ENCODE measurements at places on chromosomes 12 and 14. TPM values are rescaled to one million over a fixed set of nuclear protein-coding genes. Genes with fewer than 3 reads are reported as not detected.

- DNase-seq, result no peak
Observed at GRCh38 chr14:95106971-95107370, 50.4 kb downstream of the DICER1 start.

KRT73 gene
- total RNA-seq, result not detected

- DNase-seq, result no peak
Observed at GRCh38 chr12:92334552-92334951, 188.9 kb upstream of the BTG1 start.

TM9SF1 gene
- 26.6 TPM for total RNA-seq

- DNase-seq, result no peak
Observed at GRCh38 chr12:51189790-51190355, 16.9 kb upstream of the TFCP2 start.

DNA sequence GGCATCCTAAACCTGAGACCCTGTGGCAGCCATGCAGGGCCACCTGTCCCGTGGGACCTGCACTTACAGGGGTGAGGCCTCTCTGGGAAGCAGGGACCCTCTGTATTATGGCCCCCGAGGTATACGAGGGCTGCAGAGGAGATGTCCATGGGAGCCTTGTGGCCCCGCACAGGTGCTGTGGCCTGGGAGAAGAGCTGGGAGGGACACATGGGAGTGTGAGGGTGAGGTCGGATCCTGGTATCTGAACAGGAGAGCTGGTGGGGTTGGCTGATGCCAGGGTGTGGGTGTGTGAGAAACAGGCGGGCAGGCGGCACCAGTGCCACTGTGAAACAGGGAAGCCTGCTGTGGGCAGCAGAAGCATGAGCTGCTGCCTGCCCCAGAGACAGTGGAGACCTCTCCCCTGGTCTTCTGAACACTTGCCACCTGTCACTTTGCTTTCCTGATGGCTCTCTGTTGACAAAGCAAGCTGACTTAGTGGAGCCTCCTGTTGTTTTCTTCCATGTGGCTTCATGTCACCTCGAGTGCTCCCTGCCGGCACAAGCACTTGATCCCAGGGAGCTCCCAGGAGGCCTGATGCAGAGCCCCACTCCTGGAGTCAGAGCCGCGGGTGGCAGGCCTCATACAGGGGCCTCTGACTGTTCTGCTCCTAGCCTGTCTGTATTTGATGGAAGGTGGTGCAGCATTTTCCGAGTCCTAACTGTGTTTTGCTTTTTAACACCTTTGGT lies 19.8 kb upstream of the AMN start:
- DNase-seq, result no peak
